Pancreas (tissue), 10 donors: ENCODE measurements at places on chromosomes 5 and 9. TPM values are rescaled to one million over a fixed set of nuclear protein-coding genes. Genes with fewer than 3 reads are reported as not detected.
A peak's percentile ranks its signal among the peaks of the same experiment; 100 is the strongest.

ARL14EPL gene
- total RNA-seq: not detected

CFAP157 gene
- not detected for total RNA-seq

SLC36A3 gene
- not detected for total RNA-seq

TRMO gene
- total RNA-seq: 8.7 TPM

ALDH7A1 gene
- 24.1 TPM for total RNA-seq

OBP2B gene
- total RNA-seq: not detected

SUB1 gene
- 77.7 TPM for total RNA-seq

FOXD4 gene
- not detected for total RNA-seq

IL17B gene
- total RNA-seq: not detected

SPINK13 gene
- not detected for total RNA-seq

RELL2 gene
- 0.98 TPM for total RNA-seq

RHOBTB3 gene
- total RNA-seq: 81.1 TPM

CTNNAL1 gene
- total RNA-seq: 18.3 TPM

EFNA5 gene
- 1.7 TPM for total RNA-seq

GRCh38 chr5:33690374-33691135 lies 201.2 kb downstream of the ADAMTS12 start:
- H3K4me1 ChIP-seq: no peaks in the 10 kb centered on the region
- no peak overlapping the region for H3K4me3 ChIP-seq
- DNase-seq: no peak
- H3K27ac ChIP-seq: no peak overlapping the region
- no peaks in the 10 kb centered on the region for H3K27me3 ChIP-seq

GRCh38 chr9:108108280-108108851 lies 618.8 kb upstream of the KLF4 start:
- H3K27ac ChIP-seq: no peak overlapping the region
- no peaks in the 10 kb centered on the region for H3K36me3 ChIP-seq
- H3K4me3 ChIP-seq: no peak overlapping the region
- no peaks in the 10 kb centered on the region for H3K27me3 ChIP-seq

- H3K4me3 ChIP-seq: no peak overlapping the region
- H3K4me1 ChIP-seq: no peaks in the 10 kb centered on the region
- no peaks in the 10 kb centered on the region for H3K36me3 ChIP-seq
- DNase-seq: no peak
Observed at GRCh38 chr5:74028406-74028805, 402.4 kb downstream of the ARHGEF28 start.

DNA sequence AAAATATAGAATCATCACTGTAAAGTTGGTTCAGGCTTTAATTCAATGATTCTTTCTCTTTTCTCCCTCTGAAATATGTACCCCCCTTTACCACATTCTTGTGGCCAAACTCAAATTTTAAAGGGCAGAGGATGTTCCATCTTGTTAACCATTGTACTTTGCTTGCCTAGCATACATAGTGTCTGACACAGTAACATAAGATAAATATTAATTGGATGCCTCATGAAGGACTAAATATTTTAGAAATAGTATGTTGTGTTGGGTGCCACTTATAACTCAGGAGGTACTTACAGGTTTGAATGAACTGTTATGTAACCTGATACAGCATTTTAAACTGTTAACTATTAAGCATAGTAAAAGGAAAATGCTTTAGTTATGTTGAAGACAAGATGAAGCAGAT lies 71.5 kb downstream of the NIPBL start:
- no peak for DNase-seq
- no peaks in the 10 kb centered on the region for H3K36me3 ChIP-seq
- H3K27me3 ChIP-seq: no peaks in the 10 kb centered on the region
- no peak overlapping the region for H3K27ac ChIP-seq
- peaks cover 35% of the 10 kb centered on the region for H3K4me1 ChIP-seq

DNA sequence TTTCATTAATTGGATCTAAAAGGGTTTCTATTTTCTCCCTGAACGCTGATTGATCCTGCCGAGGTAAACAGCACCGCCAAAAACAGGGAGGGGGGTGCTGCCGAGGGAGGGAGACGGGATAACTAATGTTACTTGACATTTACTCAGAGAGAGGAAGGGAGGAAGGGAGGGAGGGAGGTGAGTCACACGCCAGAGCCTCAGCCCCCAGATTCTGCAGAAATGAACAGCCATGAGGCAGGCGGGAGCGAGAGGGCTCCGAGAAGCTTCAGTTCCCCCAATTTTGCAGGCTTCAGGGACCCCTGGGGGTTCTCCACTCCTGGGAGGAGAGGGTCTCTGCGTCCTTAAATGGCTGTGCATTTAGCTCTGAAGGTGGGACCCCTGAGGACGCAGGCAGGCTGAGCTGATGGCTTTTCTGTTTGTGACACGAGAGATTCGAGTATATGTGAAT lies 59.1 kb upstream of the IER5L start:
- H3K36me3 ChIP-seq: no peaks in the 10 kb centered on the region
- H3K4me3 ChIP-seq: no peak overlapping the region
- no peaks in the 10 kb centered on the region for H3K4me1 ChIP-seq
- H3K27me3 ChIP-seq: no peaks in the 10 kb centered on the region

- peaks cover 24% of the 10 kb centered on the region for H3K4me1 ChIP-seq
- H3K4me3 ChIP-seq: no peak overlapping the region
- no peaks in the 10 kb centered on the region for H3K27me3 ChIP-seq
- H3K27ac ChIP-seq: no peak overlapping the region
- H3K36me3 ChIP-seq: peaks cover 16% of the 10 kb centered on the region
- no peak for DNase-seq
Observed at GRCh38 chr5:55344392-55344992, 36.7 kb downstream of the MTREX start.

GRCh38 chr5:170338933-170339779 lies 41.6 kb upstream of the LCP2 start:
- no peak overlapping the region for H3K27ac ChIP-seq
- no peaks in the 10 kb centered on the region for H3K36me3 ChIP-seq
- no peaks in the 10 kb centered on the region for H3K4me1 ChIP-seq
- H3K4me3 ChIP-seq: no peak overlapping the region

DNA sequence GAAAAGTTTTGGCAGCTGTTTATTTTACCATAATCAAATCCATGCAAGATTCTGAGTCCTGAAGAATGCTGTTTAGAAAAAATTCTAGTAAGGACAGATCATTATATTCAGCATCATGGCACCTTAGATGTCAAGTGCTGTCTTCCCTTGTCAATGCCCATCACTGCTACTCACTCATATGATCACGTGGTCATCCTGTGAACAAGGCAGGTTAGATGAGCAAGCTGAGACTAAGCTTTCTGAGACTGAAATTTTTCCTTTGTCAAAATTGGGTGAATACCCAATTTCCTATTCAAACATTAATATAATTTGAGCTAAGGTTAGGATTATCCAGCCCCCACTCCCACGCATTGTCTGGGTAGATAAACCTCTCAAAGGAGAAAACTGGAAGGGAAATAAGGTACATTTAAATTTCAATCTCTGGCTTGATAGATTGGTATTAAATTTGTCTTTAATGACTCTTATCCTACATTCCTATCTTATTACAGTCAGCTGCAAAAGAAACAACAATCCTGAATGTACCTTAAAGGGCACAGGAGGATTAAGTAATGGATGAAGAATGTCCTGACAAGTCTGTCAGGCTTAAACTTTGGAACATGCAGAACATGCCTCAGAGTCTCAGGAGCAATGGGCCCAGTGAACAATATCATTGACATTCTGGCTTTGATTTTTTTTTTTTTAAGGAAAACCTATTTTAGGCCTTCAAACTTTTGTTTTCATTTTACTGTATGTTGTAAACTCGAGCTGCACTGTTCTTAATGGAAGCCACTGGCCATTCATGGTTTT lies 148.7 kb upstream of the RANBP3L start:
- H3K4me1 ChIP-seq: no peaks in the 10 kb centered on the region
- H3K27ac ChIP-seq: no peak overlapping the region
- no peaks in the 10 kb centered on the region for H3K27me3 ChIP-seq
- no peak for DNase-seq
- no peaks in the 10 kb centered on the region for H3K36me3 ChIP-seq

GRCh38 chr9:113525205-113525604 lies 61.7 kb downstream of the RGS3 start:
- peaks cover 9% of the 10 kb centered on the region for H3K4me1 ChIP-seq
- DNase-seq: no peak
- H3K4me3 ChIP-seq: no peak overlapping the region
- peaks cover 26% of the 10 kb centered on the region for H3K36me3 ChIP-seq

DNA sequence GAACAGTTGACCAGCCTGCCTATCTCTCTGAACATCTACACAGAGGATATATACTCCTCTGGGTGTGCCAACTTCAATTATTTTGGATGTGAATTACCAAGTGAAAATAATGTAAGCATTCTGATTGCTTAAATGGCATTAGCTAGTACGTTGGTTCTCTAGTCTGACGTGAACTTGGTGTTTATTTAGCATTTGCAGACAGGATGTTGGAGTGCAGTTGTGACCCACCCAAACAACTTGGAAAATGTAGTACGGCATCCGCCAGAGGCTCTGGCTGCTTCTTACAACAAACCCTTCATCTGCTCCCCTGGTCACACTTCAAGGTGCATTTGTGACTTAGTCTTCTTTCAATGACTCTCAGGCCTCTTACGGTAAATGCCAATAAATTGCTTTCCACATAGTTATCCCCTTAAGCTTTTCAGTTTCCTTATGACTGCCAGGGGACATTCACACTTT lies 616.6 kb downstream of the PDE4D start:
- no peak for DNase-seq
- H3K36me3 ChIP-seq: no peaks in the 10 kb centered on the region
- H3K27me3 ChIP-seq: no peaks in the 10 kb centered on the region
- H3K4me3 ChIP-seq: no peak overlapping the region

DNA sequence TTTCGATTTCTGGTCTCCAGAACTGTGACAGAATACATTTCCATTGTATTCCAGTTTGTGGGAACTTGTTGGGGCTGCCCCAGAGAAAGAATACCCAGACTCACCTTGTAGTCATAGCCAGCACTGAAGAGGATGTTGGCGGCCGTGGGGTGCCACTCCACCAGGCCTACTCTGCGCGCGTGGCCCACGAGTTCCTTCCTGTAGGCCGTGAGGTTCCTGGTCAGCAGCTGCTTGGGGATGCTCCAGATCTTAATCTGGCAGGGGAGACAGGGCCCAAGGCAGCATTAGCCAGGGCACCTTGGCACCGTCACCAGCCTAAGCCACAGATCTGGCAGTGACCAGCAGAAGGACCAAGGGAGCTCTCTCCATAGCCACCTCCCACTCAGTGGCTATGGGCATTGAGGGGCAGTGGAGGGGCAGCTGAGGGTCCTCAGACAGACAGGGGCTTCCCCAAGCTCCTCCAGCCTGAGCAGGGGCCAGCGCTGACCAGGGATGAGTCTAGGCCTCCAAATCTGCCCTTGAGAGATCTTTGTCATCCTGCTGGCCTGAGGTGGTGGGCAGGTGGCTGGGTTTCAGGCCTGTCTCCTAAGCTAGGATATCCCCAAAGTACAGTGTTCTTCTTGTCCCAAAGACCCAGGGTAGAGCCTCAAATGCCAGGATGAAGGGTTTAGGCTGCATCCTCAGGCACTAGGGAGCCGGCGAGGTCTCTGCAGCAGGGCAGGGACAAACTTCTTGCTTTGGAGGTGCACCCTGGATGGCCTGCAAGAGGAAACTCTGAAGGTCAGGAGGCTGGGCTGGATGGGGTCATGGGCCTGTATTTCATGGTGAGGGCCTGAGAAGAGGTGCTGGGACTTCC lies 15.9 kb upstream of the TRIM14 start:
- no peaks in the 10 kb centered on the region for H3K27me3 ChIP-seq
- no peak overlapping the region for H3K4me3 ChIP-seq
- DNase-seq: no peak
- H3K36me3 ChIP-seq: no peaks in the 10 kb centered on the region
- no peaks in the 10 kb centered on the region for H3K4me1 ChIP-seq
- no peak overlapping the region for H3K27ac ChIP-seq

DNA sequence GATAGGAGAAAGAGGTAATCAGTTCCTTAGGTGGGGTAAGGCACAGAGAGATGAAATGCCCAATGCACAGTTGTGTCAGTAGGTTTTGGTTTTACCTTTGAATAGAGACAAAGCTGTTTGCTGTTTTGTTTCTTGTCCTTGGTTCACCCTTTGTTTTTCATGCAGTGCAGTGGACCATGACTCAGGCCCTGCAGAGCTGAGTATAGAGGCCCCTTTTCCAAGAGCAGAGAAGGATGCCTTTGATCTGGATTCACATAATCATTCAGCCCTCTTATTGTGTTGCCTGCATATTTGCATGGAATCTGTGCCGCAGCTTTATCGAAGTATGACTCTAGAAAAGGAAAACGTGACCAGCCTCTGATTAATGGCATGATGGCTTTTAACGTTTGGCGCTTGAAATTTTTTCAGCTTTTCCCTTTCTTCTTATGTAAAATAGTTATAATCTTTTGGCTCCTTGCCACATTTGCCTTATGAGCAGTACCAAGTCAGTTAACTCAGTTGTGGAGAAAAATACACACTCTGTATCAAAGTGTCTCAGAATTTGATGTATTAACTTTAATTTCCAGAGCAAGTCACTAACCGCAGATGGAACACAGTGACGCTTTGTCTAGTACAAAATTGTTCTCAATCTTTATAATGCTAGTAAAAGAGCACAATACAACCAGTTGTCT lies 197.6 kb downstream of the KDM4C start:
- no peak for DNase-seq
- H3K27me3 ChIP-seq: no peaks in the 10 kb centered on the region
- H3K4me3 ChIP-seq: no peak overlapping the region

GRCh38 chr5:159459951-159460538 lies 129.8 kb upstream of the IL12B start:
- H3K4me3 ChIP-seq: no peak overlapping the region
- no peak for DNase-seq
- no peak overlapping the region for H3K27ac ChIP-seq
- no peaks in the 10 kb centered on the region for H3K4me1 ChIP-seq

DNA sequence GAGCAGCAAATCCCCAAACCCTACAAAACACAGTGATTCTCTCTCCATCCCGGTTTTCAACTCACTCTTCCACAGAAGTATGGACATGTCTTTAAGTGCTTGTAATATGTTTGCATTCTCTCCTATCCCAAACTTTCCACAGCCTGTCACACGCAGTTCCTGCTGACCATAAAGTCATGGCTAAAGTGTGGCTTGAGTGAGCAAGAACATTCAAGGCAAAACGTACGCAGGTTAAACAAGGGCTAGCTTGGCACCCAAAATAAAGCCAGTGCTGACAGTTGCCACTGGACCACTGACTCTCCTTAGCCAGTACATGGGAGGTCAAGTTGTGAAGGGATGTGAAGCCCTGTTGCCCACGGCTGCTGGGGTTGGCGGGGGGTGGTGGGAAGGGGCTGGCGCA lies 211.1 kb upstream of the IRX1 start:
- DNase-seq: no peak
- no peak overlapping the region for H3K27ac ChIP-seq
- no peaks in the 10 kb centered on the region for H3K36me3 ChIP-seq
- H3K4me1 ChIP-seq: no peaks in the 10 kb centered on the region
- no peaks in the 10 kb centered on the region for H3K27me3 ChIP-seq

GRCh38 chr5:54680998-54681397 lies 163.4 kb downstream of the SNX18 start:
- H3K4me3 ChIP-seq: no peak overlapping the region
- H3K4me1 ChIP-seq: no peaks in the 10 kb centered on the region
- H3K27me3 ChIP-seq: no peaks in the 10 kb centered on the region
- no peak overlapping the region for H3K27ac ChIP-seq
- no peak for DNase-seq

GRCh38 chr9:93295031-93295430 lies 111.1 kb downstream of the WNK2 start:
- no peaks in the 10 kb centered on the region for H3K27me3 ChIP-seq
- peak; percentile 39 for DNase-seq
- peak overlapping the region; percentile 46 for H3K27ac ChIP-seq
- peaks cover 6% of the 10 kb centered on the region for H3K4me1 ChIP-seq
